ENCODE measurements at places on chromosomes 1 and 21.

GRCh38 chr1:22527555-22528296 is 35.6 kb upstream of the EPHA8 start:
- no peak for DNase-seq

- DNase-seq = no peak
Measured at GRCh38 chr1:38558055-38558454, 301.5 kb downstream of the RRAGC start.

DNA sequence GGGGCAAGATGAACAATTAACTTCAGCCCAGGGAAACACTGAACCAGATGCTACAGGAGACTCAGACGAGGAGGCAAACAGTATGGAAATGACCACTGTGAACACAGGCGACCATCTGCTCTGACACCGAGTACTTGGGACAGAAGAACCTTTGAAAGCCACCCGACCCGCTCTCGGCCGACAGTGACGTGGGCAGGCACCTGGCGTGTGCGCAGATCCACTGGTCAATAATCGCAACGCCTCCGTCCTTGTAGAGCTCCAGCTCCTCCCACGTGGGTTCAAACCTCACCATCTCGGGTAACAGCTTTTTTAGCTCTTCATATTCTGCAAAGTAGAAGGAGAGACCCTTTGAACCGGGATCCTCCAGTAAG is 20.3 kb downstream of the POFUT2 start:
- no peak for DNase-seq

DNA sequence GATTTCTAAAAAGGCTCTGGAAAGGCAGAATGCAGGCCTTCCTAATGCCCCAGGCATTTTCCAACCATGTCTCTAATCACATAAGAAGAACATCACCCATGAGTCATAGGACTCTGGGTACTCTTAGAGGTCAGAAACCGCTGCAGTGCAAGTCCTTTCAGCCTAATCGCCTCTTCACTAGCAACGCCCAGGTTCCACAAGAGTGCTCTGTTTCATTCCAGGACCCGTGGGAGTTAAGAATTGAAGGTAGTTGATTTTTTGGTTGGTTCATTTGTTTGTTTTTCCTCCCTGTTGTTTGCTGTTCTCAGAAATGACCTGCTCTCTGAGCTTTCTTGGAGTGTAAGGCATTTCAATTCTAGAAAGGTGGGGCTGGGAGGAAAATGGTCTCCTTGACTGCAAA is 123.2 kb downstream of the NR5A2 start:
- no peak for DNase-seq

Data from CD4-positive, alpha-beta T cell treated with Interleukin-12 subunit alpha and Interleukin-12 subunit beta, for 1 hour (primary cell).